Heart right ventricle (tissue), 16 donors: ENCODE measurements at places on chromosomes 2 and 18. TPM values are rescaled to one million over a fixed set of nuclear protein-coding genes. Genes with fewer than 3 reads are reported as not detected.

The PSD4 gene
- total RNA-seq, result 1.1 TPM

The POTEJ gene
- not detected for total RNA-seq

The NT5C1B gene
- total RNA-seq, result not detected

The BMPR2 gene
- 79.3 TPM for total RNA-seq

The FAHD2A gene
- total RNA-seq, result 24.1 TPM

The C2orf81 gene
- total RNA-seq, result 1.5 TPM

The EIF2AK2 gene
- total RNA-seq, result 31.1 TPM

- no peaks in the 10 kb centered on the region for H3K36me3 ChIP-seq
- no peaks in the 10 kb centered on the region for H3K4me1 ChIP-seq
- H3K27me3 ChIP-seq, result no peaks in the 10 kb centered on the region
- DNase-seq, result no peak
- H3K4me3 ChIP-seq, result no peak overlapping the region
These were observed 11.0 kb downstream of the NEURL3 start for GRCh38 chr2:96494188-96494587.

GRCh38 chr2:160427629-160428404 is 65.8 kb downstream of the RBMS1 start:
- H3K27me3 ChIP-seq, result no peaks in the 10 kb centered on the region
- peak; percentile 42 for DNase-seq
- H3K27ac ChIP-seq, result peak overlapping the region; percentile 14

- peaks cover 49% of the 10 kb centered on the region for H3K4me1 ChIP-seq
- no peaks in the 10 kb centered on the region for H3K36me3 ChIP-seq
- H3K4me3 ChIP-seq, result no peak overlapping the region
- peaks cover 89% of the 10 kb centered on the region for H3K27me3 ChIP-seq
- no peak overlapping the region for H3K27ac ChIP-seq
- no peak for DNase-seq
These were observed 1.6 kb downstream of the TBR1 start for GRCh38 chr2:161417438-161418274.

GRCh38 chr18:12420821-12421421 is 13.2 kb downstream of the PRELID3A start:
- peaks cover 4% of the 10 kb centered on the region for H3K4me1 ChIP-seq
- no peak overlapping the region for H3K27ac ChIP-seq
- no peaks in the 10 kb centered on the region for H3K36me3 ChIP-seq
- peak overlapping the region; percentile 43 for H3K4me3 ChIP-seq
- no peak for DNase-seq

DNA sequence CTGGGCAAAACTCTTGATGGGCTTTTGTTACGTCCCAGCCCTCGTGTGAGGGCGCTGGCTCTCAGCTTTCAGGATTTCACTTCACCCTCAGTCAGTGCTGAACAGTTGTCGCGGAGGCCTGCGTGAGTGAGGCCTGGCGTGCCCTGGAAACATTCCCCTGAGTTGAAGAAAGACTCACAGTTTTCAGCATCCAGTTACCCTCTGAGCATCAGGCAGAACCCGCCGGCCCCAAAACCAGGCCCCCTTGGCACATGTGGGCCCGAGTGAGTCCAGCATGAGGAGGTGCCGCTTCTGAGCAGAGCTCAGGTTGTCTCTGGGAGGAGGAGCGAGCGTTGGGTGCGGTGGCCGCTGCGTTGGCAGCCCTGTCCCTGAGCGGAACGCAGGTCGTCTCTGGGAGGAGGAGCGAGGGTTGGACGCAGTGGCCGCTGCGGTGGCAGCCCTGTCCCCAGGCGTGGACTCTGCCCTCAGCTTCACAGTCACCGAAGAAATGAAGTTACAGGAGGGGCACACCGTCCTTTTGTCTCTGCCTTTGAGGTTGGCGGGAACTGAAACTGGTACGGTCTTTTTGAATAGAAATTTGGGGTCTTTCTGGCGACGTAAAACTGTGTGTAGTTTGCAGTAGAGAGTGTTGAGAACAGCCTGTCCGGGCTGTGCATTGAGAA is at the start of gene NEU4:
Gene NEU4, plus strand, starts transcription at position 473 of the 662 bp plus-strand sequence. CDS start 5,292 bp downstream, outside the sequence.
- H3K4me3 ChIP-seq, result no peak within 1 kb of the TSS
- no peaks in the 10 kb centered on the region for H3K36me3 ChIP-seq
- H3K27ac ChIP-seq, result no peak within 1 kb of the TSS
- H3K4me1 ChIP-seq, result peaks cover 33% of the 10 kb centered on the region
- DNase-seq, result no peak

DNA sequence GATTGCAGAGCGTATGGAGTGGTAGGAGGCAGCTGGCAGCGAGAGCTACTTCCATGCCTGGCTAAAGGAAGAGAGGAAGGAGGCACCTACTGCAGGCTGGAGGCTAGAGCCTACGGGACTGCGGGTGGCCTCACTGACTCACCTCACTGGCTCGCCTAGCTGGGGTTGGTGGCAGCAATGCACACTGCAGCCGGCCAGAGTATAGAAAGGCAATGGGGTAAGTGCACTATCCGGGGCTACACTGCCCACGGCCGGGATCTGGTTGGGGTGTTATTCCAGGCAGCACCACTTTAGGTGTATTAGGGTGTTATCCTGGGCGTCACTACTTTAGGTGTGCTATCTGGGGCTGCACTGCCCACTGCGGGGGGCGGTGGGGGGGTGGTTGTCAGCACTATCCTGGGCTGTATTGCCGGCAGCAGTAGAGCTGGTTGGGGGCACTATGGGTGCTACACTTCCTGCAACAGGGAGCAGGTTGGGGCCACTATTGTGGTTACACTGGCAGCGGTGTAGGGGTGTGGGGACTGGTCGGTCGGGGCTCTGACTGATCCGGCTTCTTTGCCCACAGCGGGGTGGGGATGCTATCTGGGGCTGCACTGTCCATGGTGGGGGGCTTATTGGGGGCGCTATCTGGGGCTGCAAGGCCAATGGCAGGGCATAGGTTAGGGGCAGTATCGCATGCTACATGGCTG is 33.3 kb upstream of the ANKRD62 start:
- no peak overlapping the region for H3K27ac ChIP-seq
- H3K27me3 ChIP-seq, result no peaks in the 10 kb centered on the region
- no peak for DNase-seq
- H3K36me3 ChIP-seq, result no peaks in the 10 kb centered on the region

- H3K4me1 ChIP-seq, result peaks cover 2% of the 10 kb centered on the region
- H3K4me3 ChIP-seq, result no peak overlapping the region
- H3K36me3 ChIP-seq, result no peaks in the 10 kb centered on the region
These were observed 18.9 kb upstream of the FAHD2A start for GRCh38 chr2:95383635-95384027.

GRCh38 chr2:28366496-28367282 is 26.0 kb upstream of the FOSL2 start:
- DNase-seq, result no peak
- no peaks in the 10 kb centered on the region for H3K27me3 ChIP-seq
- H3K36me3 ChIP-seq, result no peaks in the 10 kb centered on the region
- peaks cover 16% of the 10 kb centered on the region for H3K4me1 ChIP-seq
- H3K27ac ChIP-seq, result no peak overlapping the region

DNA sequence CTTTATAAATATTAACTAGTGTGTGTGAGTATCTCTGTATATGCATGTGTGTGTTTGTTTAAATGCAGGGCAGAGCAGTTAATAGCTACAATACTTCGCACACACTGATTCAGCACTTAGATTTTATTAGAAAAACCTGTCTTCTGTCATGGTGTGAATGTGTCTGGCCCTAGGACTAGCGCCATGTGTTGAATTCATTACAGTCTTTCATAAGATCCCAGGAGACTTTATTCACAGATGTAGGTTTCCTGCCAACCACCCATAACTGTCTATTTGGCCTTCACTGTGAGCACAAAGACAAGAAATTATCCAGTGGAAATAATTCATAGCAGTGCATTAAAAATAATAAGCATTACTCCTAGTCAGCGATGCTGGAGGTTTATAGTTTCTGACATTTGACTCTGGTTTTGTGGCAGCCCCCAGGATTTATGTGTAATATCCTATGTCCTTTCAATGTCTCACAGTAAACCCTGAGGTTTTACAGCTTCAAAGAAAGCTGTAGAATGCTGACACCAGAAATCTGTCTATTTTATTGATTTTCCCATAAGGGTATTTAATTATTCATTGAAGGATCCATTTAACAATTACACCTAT is 93.9 kb downstream of the ZNF804A start:
- no peak overlapping the region for H3K4me3 ChIP-seq
- H3K4me1 ChIP-seq, result no peaks in the 10 kb centered on the region

DNA sequence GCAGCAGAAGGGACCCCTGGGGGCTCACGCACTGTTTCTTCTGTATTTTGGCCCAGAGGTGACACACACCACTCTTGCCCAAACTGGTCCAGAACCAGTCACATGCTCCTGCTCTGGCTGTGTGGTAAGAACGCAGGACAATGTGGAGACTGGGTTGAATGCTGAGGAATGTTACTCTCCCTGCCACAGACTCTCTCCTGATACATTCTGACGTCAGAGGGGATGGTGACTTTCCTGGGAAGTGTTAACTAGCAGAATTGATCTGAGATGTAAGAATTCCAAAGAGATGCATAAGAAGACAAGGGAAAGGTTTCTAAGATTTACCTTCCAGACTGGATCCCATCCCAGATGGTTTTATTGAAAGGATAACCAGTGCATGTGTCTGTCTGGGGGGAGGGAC is 100.8 kb downstream of the ASB1 start:
- DNase-seq, result no peak
- no peaks in the 10 kb centered on the region for H3K36me3 ChIP-seq
- no peak overlapping the region for H3K4me3 ChIP-seq
- H3K27ac ChIP-seq, result no peak overlapping the region

DNA sequence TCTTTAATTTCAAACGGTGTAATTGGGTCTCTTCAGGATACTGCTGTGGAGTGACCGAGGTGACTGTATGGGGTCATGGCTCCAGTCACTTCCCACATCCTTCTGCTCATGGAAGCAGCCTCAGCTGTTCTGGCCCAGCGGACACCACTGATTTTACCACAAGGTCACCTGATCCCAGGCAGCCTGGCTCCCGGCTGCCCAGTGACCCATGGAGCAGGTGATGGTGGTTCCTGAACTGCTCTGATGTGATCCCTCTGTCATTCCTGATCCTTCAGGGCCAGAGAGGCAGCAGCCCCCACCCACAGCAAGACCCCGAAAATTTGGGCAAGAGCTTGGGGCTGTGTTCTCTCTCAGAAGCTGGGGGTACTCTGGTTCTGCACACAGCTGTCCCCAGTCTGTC is 35.5 kb upstream of the HS6ST1 start:
- DNase-seq, result no peak
- no peaks in the 10 kb centered on the region for H3K36me3 ChIP-seq
- H3K27ac ChIP-seq, result no peak overlapping the region

DNA sequence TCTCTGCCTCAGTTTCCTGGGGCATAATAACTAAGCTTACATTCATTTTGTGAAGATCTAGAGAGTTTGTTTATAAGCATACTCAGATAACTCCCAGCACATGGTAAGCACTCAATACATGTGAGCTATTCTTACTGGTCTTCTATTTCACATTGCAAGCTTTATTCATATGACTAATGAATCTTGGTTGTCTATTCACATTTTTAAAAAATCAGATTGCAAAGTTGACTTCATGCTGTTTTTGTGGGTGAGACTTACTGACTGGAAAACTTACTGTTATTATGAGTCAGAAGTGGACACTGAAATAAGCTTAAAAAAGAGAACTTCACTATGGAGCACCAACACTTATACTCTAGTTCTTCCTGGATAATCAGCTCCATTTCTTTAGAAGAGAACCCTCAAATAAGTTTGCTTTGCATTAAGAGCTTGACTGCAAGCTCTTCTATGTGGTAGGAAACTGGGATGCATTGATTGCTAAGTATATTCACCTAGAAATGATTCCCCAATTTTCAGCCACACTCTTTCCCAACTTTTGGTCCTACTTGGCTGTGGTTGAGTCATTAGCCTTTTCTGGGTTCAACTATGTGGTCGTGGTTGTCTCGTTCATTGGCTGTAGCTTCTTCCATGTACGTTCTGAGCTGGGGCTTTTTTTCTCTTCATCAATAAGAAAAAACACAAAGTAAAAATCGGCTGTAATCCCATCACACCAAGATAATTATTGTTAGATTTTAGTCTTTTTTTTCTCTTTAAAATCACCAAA is 29.5 kb upstream of the RBMS1 start:
- no peaks in the 10 kb centered on the region for H3K27me3 ChIP-seq
- no peaks in the 10 kb centered on the region for H3K36me3 ChIP-seq
- no peak overlapping the region for H3K4me3 ChIP-seq
- no peak for DNase-seq
- H3K27ac ChIP-seq, result no peak overlapping the region
- H3K4me1 ChIP-seq, result peaks cover 8% of the 10 kb centered on the region

GRCh38 chr18:60090170-60090569 is 190.4 kb downstream of the PMAIP1 start:
- H3K36me3 ChIP-seq, result no peaks in the 10 kb centered on the region
- no peak for DNase-seq
- no peak overlapping the region for H3K4me3 ChIP-seq
- H3K4me1 ChIP-seq, result no peaks in the 10 kb centered on the region
- no peaks in the 10 kb centered on the region for H3K27me3 ChIP-seq
- no peak overlapping the region for H3K27ac ChIP-seq

DNA sequence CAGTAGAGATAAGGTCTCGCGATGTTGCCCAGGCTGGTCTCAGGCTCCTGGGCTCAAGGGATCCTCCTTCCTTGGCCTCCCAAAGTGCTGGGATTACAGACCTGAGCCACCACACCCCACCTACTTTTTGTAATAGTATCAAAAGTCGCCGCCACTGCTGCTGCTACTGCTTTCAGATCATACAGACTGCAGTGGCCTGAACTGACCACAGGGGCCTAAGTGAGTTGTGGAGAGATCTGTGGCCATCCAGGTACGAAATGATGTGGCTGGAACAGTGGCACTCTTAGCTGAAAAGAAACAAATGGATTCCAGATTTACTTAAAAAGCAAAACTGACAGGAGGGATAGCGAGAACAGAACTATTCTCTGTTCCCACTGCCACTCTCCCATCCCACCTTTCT is 32.9 kb upstream of the POMC start:
- no peaks in the 10 kb centered on the region for H3K4me1 ChIP-seq
- DNase-seq, result no peak
- no peaks in the 10 kb centered on the region for H3K36me3 ChIP-seq

GRCh38 chr2:179442206-179442605 is 177.6 kb upstream of the SESTD1 start:
- H3K27ac ChIP-seq, result no peak overlapping the region
- no peaks in the 10 kb centered on the region for H3K36me3 ChIP-seq
- no peak for DNase-seq
- H3K27me3 ChIP-seq, result no peaks in the 10 kb centered on the region

DNA sequence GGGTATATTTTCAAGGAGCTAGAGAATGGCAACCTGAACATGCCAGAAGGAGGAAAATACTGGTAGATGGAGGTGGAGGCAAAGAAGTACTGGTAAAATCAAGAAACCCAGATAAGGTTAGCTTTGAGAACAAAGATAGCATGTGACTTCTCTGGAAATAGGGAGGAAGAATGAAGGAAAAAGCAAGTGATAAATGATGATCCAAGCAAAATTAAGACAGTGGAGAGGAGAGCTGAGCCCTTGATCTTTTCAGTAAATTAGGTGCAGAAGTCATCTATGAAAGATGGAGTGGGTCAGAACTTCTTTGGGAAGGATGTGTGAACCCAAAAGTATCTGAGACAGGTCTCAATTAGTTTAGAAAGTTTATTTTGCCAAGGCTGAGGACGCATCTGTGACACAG is 25.7 kb upstream of the AFTPH start:
- H3K27me3 ChIP-seq, result no peaks in the 10 kb centered on the region
- no peak overlapping the region for H3K4me3 ChIP-seq
- DNase-seq, result no peak
